Esophagus squamous epithelium (tissue), 5 donors: ENCODE measurements at places on chromosomes 5 and 9.

- no peak for DNase-seq
These were observed 14.6 kb downstream of the PLEKHG4B start for GRCh38 chr5:106587-106986.

DNA sequence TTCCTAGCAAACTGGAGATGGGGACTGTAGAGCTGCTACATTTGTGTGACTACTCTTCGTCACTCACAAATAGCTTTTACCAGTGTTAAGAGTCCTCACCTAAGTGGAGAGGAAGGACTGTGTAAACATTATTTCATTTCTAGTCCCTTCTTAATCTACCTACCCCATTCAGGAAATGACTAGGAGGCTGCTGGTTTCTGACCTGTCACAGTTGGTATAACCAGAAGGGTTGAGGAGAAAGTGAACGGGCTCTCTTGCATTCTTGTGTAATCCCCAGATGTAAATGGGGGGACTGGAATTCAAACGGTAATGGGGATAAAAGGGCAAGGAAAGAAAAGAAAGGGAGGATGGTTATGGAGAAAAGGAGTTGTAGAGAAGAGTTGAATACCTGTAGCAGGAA is 35.4 kb upstream of the BNIP1 start:
- no peak for DNase-seq

- no peak for DNase-seq
These were observed 22.1 kb downstream of the CPLX2 start for GRCh38 chr5:175893466-175893865.

GRCh38 chr5:65925601-65926275 is 637 bp upstream of the ERBIN start:
- DNase-seq: no peak

DNA sequence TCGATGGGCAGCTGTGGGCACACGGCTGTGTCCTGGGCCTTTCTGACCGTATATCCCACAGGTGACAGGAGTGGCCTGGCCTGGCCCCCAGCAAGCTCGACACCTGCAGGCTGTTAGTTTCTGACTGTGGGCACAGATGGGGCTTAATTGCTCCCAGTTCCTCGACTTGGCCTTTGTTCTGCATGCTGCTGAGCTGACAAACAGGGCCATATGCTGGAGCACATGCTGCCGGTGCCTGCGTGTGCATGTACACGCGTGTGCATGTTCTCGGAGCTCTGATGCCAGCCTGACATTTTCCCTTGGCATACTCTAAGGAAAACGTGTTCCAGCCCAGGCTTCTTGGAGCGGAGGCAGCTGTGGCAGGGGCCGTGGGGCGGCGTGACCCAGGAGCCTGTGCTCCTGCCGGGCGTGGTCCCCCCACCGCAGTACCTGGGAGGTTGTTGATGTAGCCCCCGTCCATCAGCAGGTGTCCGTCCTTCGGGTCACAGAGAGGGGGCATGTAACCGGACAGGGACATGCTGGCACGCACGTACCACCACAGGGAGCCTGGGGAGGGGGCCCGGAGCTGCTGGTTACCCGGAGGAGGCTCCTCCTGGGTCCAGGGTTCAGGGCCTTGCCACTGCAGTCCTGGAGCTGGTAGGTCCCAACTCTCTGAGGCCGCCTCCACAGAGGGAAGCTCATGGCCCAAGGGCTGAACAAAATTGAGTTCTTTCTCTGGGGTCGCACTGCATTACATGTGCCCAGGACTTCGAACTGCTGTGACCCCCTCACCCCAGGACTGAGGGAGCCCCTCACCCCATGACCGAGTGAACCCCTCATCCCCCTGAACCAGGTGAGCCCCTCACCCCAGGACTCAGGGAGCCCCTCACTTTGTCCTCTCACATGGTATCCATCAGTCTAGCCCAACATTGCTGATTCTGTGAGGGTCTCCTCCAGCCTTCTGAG is 4.1 kb upstream of the NSMF start:
- no peak for DNase-seq

DNA sequence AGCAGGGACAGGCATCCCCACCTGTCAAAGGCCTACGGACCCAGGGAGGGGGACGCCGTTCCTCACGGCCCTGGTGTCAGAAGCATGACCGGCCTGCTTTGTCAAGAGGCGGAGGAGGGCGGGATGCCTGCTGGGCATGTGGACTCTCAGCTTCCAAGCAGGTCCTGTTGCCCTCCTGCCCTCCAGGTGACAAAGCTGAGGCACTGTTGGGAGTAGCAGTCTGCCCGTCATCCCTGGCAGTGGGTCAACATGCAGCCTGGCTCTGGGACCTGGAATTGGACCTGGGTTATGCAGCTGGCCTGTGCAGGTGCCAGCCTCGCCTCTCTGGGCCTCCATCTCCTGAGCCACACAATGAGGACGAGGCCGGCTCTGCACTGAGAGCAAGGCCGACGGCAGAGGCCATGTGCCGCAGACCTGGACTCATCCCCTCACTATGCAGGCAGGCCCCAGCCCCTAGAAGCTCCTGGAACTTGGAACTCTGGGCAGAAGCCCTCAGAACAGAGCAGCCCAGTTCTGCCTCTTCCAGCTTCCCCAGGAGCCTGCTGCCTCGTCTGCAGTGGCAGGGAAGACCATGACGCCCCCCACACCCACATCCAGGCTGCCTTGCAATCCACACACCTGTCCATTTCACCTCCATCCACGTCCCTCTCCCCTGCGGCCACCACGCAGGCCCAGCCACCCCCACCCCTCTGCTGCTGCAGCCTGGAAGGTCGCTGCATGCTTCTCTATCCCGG is 20.8 kb upstream of the FCN1 start:
- DNase-seq: no peak

DNA sequence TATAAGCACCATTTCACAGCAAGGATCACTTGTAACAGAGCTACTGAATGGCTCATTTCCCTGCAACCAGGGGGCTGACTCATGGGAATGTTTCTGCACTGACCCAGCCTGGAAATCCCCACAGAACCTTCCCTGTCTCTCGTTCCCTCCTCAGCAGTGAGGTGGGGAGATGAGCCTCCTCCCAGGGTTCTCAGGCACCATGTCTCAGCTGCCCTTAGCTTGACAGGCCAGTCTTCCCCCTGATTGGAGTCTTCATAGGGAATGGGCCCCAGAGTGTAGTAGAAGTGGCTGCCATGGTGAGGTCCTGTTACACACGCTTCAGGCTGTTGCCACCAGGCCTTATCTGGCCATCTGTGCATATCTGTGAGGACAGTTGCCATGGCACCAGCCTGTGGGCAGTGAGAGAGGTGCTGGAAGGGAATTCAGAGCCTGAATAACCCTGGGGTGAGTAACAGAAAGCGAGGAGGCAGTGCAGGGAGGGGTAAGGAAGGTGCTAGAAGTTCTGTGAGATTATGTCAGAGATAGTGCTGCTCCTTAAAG is 324.4 kb downstream of the ENC1 start:
- DNase-seq: no peak

GRCh38 chr5:177452688-177453638 is 6.3 kb downstream of the PRR7 start:
- DNase-seq: no peak

GRCh38 chr5:159324102-159324755 is 6.1 kb downstream of the IL12B start:
- DNase-seq: no peak

GRCh38 chr9:20500101-20500500 is 122.2 kb downstream of the MLLT3 start:
- DNase-seq: no peak

DNA sequence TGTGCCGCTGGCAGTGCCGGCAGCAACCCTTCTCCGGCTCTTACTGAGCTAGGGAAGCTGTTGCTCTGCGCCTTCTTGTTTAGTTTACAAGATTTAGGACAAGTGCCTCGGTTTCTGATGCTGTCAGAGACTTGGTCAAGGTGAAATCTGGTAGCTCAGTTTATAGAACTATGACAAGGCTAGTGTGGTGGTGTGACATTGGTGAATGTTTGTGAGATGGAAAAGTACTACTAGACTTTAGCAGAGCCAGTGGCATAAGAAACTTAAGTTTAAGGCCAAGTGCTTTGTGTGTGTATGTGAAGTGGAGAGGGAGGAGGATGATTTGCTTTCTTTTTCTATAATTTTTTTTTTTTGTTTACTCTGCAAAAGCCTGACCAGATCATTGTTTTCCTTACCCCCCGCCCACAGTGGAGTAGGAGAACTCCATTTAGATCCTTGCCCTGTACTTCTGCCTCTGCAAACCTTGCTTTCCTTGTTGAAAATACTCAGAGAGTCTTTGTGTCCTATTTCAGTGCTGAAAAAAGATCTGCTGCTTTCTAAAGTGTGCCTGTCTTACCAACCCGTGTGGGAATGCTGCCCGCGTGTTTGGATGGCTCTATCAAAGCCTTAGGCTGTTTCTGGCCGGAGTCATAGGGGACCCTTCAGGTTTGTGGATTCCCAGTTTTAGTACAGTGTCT is 75.9 kb downstream of the TRIO start:
- DNase-seq: no peak

GRCh38 chr5:94661086-94661485 is 42.6 kb downstream of the SLF1 start:
- DNase-seq: no peak

DNA sequence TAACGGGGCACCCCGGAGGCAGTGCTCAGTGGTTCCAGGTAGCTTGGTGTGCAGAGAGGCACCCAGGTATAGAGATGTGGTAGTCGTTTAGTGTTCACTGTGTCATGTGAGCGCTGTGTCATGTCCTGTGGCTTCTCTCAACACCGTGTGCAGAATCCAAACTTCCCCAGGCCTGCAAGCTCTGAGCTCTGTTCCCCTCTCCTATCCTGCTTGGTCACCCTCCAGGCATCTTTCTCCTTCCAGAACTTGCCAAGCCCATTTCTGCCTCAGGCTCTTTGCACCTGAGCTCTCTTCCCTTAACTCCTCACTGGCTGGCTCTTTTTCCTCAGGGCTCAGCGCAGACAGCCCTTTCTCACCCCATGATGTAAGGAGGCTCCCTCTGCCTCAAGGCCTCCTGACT is 64.8 kb downstream of the CARTPT start:
- DNase-seq: no peak

DNA sequence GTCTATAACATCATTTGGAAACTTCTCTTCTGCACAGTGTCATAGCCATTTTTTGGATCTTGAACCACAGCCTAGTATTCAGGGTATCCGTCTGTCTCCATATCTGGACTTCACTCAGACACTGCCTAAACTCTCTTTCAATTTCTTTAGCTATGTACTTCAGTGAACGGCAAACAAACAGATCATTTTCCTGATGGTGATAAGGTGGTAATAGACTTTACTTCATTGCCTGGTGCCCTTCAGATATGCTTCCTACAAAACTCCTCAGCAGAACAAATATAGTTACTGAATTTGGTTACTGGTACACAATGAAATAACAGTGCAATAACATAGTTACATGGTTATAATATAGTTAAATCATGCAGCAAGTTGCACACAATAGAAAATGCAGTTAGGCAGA is 348.2 kb downstream of the ZSWIM6 start:
- no peak for DNase-seq

DNA sequence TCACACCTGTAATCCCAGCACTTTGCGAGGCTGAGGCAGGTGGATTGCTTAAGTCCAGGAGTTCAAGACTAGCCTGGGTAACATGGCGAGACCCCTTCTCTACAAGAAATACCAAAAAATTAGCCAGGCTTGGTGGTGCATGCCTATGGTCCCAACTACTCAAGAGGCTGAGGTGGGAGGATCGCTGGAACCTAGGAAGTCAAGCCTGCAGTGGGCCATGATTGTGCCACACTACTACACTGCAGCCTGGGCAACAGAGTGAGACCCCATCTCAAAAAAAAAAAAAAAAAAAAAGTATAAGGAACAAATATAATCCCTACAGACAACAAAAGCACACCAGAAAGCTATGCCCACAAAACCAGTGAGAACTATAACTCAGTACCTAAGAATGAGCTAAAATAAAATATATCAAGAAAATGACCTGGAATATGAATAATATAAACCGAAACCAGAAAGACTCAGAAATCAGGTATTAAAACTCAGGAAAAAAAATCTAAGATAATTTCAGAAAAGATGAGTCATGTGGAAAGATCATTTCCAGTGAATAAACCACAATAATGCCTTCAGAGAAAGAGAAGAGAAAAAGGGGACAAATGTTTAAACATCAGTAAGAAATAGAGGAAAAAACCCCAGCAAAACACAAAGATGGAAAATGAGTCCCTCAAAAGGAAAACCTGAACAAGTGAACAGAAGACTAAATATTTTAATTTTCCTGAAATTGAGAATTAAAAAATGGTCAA is 57.4 kb downstream of the GOLPH3 start:
- no peak for DNase-seq

GRCh38 chr5:88824141-88824540 is 58.8 kb downstream of the MEF2C start:
- no peak for DNase-seq

- DNase-seq: no peak
These were observed 11.6 kb upstream of the HRH2 start for GRCh38 chr5:175646251-175646650.

DNA sequence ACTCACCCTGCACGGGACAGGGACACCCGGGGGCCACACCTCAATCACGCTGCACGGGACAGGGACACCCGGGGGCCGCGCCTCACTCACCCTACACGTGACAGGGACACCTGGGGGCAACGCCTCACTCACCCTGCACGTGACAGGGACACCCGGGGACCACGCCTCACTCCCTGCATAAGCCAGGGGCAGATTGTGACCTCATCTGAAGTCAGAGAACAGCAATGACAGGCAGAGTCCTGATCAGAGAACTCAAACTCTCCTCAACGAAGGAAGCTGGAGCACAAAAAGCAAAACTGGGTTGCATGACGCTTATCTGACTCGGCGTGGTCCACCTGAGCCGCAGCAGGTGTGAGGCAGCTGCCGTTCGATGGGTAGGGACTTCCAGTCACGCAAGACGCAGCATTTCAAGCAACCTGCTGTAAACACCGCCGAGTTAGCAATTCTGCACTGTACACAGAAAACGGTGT is 3.2 kb downstream of the TERT start:
- DNase-seq: no peak

- DNase-seq: no peak
These were observed 100.1 kb upstream of the DHFR start for GRCh38 chr5:80754900-80755299.

GRCh38 chr5:169173372-169173771 is 127.6 kb downstream of the SLIT3 start:
- DNase-seq: no peak

- no peak for DNase-seq
These were observed 28.3 kb upstream of the STOM start for GRCh38 chr9:121398374-121398773.

DNA sequence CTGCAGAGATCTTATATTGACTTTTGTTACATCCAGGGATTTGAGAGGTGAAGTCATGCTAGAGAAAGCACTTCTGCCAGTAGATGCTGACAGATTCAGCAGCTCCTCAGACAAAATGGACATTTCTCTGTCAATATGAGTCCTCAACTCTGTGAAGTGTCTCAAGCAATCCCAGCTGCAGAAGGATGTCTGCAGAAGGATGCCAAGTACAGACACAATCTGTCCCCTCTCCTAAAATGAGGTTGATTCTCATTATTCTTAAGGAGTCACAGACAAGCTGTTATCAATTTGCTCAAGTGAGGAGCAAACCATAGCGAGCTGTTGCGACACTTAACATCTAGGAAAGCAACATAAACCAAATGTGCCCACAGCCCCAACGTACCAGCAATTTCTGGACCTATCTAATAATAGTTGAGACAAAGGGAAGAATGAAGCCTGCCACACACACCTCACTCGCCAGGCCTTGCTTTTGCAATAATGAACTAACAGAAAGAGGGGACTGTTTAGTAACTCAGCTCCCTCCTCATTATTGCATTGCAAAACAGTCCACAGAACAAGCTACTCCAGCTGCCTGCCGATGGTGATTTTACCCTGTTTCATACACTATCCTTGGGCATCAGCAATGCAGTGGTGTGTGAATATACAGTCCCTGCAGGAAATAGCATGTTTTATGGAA is 364.2 kb upstream of the PDE4D start:
- no peak for DNase-seq
